Activated CD8-positive, alpha-beta T cell treated with anti-CD3 and anti-CD28 coated beads for 36 hours (primary cell): ENCODE measurements at places on chromosomes 7 and 10.

- H3K36me3 ChIP-seq = no peaks in the 10 kb centered on the region
- H3K4me3 ChIP-seq = no peak overlapping the region
- no peaks in the 10 kb centered on the region for H3K27me3 ChIP-seq
- no peak for DNase-seq
- no peak overlapping the region for H3K27ac ChIP-seq
These were observed 214.5 kb downstream of the MBL2 start for GRCh38 chr10:52558090-52558489.

DNA sequence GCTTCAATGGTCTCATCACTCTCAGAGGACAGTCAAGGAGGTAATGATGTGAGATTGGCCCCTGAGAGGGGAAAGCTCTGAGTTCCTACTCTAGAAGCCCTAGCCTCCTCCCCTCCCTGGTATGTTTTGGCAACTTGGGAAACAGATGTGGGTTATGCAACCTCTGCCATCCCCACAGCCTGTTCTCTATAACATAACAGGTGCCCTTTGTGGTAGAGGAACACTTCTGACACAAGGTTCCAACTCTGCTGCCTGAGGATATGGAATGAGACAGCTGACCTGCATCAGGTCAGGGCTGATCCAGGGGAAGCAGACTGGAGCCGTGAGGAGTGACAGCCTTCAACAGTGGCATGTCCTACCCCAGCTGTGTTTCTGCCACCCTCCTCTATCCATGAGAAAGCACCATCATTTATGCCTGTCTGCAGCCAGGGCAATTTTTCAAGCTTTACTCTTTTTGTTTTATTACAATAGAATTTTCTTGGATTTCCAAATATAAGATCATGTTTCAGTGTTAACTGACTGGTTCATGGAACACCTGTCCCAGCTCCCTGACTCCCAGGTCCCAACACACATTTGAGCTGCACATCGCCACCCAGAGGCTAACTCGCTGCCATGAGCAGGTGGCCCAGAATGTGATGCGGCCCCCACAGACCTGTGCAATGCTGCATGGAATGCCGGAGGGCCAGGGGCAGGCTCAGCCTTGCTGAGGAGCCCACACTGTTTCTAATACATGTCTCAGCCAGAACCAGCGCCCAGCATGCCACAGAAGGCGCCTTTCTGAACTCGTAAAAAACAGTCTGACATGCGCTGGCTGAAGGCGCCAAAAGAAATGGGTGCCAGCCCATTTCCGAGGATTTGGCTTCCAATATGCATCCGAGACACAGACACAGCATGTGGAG lies 124.8 kb upstream of the CHST15 start:
- H3K4me1 ChIP-seq = peaks cover 8% of the 10 kb centered on the region
- H3K4me3 ChIP-seq = no peak overlapping the region
- no peak for DNase-seq
- peaks cover 9% of the 10 kb centered on the region for H3K27me3 ChIP-seq
- H3K36me3 ChIP-seq = no peaks in the 10 kb centered on the region

DNA sequence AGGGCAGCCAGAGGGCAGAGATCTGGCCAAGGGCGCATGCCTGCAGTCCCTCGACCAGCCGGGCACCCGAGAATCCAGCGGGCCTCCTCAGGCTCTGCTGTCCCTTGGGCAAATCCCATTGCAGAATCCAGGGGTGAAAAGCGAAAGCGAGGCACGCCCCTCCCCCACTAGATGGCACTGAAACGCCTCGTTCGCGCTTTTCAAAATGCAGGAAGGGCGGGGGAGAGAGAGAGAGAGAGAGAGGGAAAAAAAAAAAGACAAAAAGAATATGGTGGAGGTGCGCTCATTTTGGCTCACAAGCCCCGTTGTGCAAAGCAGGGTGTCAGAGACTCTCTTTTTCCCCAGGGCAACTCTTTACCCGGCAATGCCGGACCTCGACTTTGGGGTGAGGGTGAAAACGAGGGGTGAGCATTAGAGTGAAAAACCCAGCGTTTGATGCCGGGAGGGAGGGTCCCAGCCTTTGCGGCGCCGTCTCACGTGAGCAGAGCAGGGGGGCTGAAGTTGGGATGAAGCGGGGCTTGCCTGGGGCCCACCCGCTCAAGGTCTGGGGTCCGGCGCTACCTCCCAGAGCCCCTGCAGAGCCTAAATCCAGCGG lies 2.5 kb upstream of the TMEM178B start:
- H3K4me3 ChIP-seq = peak overlapping the region; percentile 61
- H3K27ac ChIP-seq = no peak overlapping the region
- peaks cover 48% of the 10 kb centered on the region for H3K27me3 ChIP-seq
- DNase-seq = peak; percentile 66

DNA sequence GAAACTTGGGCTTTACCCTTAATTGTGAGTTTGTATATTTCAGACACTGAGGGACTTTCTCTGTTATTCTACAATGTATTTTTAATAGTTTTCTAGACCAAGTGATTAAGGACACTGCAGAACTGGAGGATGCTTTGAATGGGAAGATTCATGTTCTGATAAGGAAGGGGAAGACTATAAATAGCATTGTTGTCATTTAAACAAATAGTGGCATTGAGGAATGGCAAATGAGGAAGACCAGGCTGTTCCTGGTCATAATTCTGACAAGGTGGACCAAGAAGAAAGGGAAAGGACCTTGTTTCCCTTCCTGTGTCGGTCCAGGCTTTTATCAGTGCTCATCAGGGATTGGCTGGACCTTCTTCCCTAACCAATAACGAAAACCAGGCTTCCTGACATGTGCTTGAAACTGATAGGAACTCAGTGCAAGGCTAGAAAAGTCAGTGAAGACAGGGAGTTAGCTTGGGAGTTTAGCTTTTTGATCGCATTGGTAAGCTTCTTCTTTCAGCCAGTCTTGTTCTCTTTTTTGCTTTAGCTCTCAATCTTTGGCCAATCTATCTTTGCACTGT lies 116.2 kb downstream of the ITGA8 start:
- no peak overlapping the region for H3K27ac ChIP-seq
- H3K4me3 ChIP-seq = no peak overlapping the region
- no peaks in the 10 kb centered on the region for H3K4me1 ChIP-seq
- DNase-seq = no peak

- peak overlapping the region; percentile 2 for H3K4me3 ChIP-seq
- peak; percentile 33 for DNase-seq
- H3K27me3 ChIP-seq = no peaks in the 10 kb centered on the region
- peak overlapping the region; percentile 92 for H3K27ac ChIP-seq
These were observed 193.1 kb upstream of the KLF14 start for GRCh38 chr7:130927062-130927461.
